ENCODE measurements at places on chromosomes 2 and 18.

DNA sequence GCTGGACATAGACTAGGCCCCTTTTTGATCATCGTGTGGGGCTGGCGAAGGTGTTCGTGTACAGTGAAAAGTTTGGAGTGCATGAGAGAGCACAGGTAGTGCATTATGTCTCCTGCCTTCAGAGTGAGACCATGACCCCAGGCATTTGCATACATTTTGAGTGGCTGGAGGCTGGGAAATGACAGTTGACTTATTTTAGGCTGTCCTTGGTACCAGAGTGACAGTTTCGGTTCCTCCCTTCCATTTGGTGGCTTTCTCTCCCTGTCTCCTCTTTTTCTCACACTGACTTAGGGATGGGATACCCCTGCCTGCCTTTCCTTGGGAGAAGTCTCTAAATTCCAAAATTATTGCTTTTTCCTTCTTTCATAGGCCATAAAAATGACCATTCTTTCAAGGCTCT lies 20.1 kb downstream of the SERPINB12 start:
- DNase-seq: no peak

GRCh38 chr2:65228263-65228750 lies 676 bp downstream of the ACTR2 start:
- no peak for DNase-seq

GRCh38 chr2:8484502-8485283 lies 197.2 kb upstream of the ID2 start:
- DNase-seq: no peak

- no peak for DNase-seq
Observed at GRCh38 chr2:151189125-151189524, 72.5 kb downstream of the RBM43 start.

DNA sequence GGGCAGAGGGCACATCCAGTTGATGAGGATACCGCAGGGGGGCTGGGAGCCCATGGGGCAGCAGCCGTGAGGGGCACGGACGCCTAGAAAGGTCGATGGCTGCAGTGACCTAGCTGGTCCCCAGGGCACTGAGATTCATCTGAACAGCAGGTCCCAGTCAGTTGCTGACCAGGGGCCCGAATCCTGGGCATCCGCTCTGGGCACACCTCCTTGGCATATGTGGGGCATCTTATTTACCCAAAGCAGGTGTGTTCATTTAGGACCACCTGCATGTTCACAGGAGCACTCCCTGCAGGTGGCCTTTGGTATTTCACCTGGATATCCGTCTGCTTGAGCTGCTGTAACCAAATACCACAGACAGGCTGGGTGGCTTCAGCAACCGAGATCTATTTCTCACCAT lies 72.0 kb upstream of the ODC1 start:
- no peak for DNase-seq

GRCh38 chr2:233821196-233821595 lies 33.1 kb downstream of the HJURP start:
- DNase-seq: no peak

- no peak for DNase-seq
Observed at GRCh38 chr18:7596147-7596546, 29.0 kb downstream of the PTPRM start.

Measured in activated T-helper 9 cell treated with anti-CD3 and anti-CD28 coated beads, Interleukin-2, amount 50 U/mL, for 16 hours (primary cell).